ENCODE measurements at places on chromosomes 3 and 15.

DNA sequence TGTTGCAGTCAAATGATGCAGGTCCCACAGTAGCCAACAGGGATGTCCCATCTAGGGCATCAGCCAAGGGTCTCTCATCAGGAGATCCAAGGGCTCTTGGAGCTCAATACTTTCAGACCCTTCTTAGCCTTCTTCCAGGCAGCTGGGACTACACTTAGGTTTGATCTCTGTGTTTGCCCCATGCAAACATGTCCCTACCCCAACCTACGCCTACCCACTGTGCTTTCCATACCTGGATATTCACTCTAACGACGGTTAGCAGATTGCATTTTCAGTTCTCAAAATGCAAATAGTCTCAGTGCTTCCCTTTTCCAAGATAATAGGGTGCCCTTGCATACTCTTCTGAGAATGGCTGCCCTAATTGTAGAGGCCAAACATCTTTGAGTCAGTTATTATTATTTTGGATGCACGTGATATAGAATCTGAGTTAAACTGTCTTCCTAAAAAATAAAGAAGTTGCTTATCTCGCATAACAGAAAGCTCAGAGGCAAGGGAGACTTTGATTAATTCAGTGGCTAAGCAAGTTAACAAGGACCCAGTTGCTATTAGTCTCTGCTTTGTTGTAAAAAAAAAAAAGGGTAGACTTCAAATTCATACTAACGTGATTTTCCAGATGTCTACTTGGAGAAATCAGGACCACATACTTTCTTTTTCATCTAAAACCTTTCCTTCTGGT, 1.0 kb upstream of the CEP70 start:
- no peak for DNase-seq

- DNase-seq = no peak
These were observed 2.8 kb downstream of the SERP1 start for GRCh38 chr3:150543531-150543930.

DNA sequence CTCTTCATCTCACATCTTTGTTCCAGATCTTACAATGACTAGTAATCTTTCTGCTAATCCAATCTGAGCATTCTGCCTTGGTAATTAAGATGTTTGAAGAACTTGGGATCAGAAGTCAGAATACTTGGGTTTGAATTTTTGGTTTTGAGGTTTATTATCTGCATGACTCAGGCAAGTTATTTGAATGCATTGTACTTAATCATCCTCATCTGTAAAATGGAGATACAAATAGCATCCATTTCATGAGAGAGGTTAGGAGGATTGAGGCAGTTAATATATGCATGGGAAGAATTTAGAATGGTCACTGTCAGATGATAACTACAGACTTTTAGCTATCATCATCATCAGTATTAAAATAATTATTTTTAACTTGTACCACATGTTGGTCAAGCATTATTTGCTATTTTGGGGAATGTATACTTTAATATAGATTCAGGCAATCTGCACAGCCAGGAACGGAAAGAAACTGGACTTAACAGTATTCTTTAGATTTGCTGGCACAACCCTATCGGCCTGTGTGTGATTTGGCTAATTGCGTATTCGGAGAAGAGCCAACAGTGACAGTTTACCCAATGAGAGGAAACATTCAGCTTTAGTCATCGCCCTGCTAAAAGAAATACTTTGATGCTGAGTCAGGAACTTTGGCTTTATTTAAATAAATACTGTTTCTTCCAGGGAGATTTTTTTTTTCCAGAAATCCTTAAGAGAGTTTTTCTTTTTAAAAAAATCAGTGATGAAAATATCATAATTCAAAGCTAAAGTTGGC, 600.0 kb downstream of the ROBO1 start:
- DNase-seq = no peak

- DNase-seq = peak; percentile 35
These were observed 28.9 kb downstream of the CLEC3B start for GRCh38 chr3:45055032-45055410.

- DNase-seq = no peak
These were observed 30.1 kb upstream of the HCN4 start for GRCh38 chr15:73398861-73399260.

GRCh38 chr15:60758961-60759729, 280.2 kb upstream of the ICE2 start:
- DNase-seq = peak; percentile 9

GRCh38 chr15:27646531-27646930, 452.6 kb downstream of the OCA2 start:
- no peak for DNase-seq

GRCh38 chr15:68031404-68031803, 22.7 kb upstream of the PIAS1 start:
- DNase-seq = no peak

GRCh38 chr3:24432989-24433388, 61.7 kb downstream of the THRB start:
- no peak for DNase-seq

GRCh38 chr3:13317596-13318320, 102.4 kb downstream of the NUP210 start:
- no peak for DNase-seq

GRCh38 chr3:123780656-123781055, 103.5 kb downstream of the MYLK start:
- no peak for DNase-seq
